Activated naive CD4-positive, alpha-beta T cell treated with anti-CD3 and anti-CD28 coated beads, Interleukin-2, amount 50 U/mL, for 72 hours (primary cell): ENCODE measurements at places on chromosomes 2 and 18. TPM values are rescaled to one million over a fixed set of nuclear protein-coding genes. Genes with fewer than 3 reads are reported as not detected.

Gene FAM124B
- total RNA-seq, result not detected

Gene SULT1C4
- total RNA-seq, result not detected

Gene CRYGD
- total RNA-seq, result not detected

Gene IL37
- 0.32 TPM for total RNA-seq

Gene IL36A
- total RNA-seq, result not detected

Gene SRD5A2
- total RNA-seq, result not detected

Gene CHRNG
- total RNA-seq, result not detected

Gene MAIP1
- total RNA-seq, result 25.9 TPM

Gene CERKL
- not detected for total RNA-seq

GRCh38 chr18:23114911-23115310, 20.4 kb upstream of the CABLES1 start:
- no peak for DNase-seq

GRCh38 chr2:10412380-10412779, 35.7 kb downstream of the ODC1 start:
- no peak for DNase-seq

DNA sequence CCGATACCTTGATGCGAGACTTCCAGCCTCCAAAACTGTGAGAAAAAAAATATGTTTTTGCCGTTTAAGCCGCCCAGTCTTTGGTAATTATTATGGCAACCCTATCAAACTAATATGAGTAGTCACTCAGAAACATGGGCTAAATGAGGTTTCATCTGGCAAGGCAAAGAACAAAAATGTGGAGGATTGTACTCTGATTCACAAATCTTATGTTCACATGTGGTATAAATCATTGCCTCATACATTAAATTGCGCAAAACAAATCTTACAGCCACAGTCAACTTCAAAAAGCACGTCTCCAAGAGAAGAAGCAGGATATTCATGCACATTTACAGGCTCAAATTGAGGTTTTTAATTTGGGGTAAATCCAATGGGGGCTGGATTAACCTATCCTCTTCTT, 1435.4 kb upstream of the LRRTM1 start:
- DNase-seq, result no peak

DNA sequence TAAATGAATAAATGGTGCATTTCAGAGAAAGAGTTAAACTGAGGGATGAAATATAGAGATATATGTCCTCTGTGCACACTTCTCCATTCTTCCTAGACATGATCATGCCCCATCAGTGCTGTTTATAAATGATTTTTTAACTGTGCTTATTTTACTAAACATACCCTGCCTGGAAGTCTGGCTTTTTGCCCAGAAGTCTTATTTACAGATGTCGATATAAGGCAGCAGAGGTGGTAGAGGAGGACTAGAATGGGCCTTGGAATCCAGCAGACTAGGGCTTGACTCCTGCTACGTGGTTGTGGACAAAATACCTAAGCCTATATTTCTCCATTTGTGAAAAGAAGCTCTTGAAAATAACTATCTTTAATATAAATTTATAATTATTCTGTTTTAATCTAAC, 355.5 kb downstream of the RAD51AP2 start:
- DNase-seq, result no peak

- DNase-seq, result no peak
Observed at GRCh38 chr2:209808521-209808920, 36.9 kb downstream of the UNC80 start.

GRCh38 chr2:128622955-128623620, 304.4 kb upstream of the HS6ST1 start:
- DNase-seq, result no peak

- DNase-seq, result no peak
Observed at GRCh38 chr2:152782171-152782570, 63.8 kb downstream of the ARL6IP6 start.

GRCh38 chr2:39264733-39265132, 21.0 kb upstream of the CDKL4 start:
- DNase-seq, result no peak

DNA sequence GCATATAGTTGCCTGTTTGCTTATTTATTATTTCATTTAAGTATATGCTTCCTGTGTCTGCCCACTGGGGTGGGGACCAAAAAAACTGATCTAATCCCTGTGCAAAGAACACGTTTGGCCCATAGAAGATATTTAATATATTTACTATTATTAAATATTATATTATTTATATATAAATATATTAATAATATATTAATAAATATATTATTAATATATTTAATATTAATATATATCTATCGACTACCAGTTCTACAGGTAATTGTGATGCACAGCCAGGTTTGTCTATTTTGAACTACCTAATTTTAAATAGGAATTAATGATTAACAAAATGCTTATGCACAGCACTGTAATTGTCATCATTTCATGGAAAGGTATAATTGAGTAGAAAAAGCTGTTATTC, 288.9 kb upstream of the LYPD1 start:
- no peak for DNase-seq

DNA sequence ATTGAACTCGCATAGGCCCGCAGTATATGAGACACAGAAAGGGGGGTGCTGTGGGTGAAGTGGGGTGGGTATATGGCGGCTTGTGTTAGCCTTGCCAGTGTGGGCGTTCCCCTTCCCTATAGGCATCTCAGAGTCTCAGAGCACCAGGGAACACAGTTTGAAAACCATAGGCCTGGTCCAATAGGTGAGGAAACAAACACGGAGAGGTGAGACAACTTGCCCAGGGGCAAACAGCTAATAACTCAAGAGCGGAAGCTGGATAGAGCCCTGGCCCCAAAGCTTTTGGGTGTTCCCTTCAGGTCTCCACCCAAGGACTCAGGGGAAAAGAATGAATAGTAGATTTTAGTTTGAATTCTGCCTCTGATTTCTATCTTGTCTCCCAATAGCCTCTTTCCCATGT, 7.9 kb downstream of the LIPG start:
- DNase-seq, result no peak

DNA sequence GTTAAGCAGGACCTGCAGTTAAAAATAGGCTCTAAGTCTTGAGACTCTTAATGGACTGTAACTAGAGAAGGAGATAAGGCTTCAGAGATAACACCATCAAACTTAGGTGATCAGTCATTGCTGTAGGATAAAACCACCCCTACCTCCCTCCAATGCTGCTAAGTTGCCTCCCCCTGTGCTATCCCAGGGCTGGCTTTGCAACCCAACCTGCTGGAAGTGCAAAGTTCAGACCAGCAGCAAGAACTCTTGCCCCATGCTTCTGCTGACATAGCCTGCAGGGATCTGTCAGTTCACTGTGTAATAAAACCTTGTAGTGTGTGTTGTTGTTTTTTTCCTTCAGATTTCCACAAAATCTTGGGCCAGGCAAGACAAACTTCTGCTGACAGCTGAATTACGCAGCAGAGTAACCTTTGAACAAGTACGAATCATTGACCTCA, 57.4 kb upstream of the EPB41L3 start:
- DNase-seq, result no peak

- DNase-seq, result no peak
Observed at GRCh38 chr2:24342110-24342910, 18.0 kb downstream of the ITSN2 start.

DNA sequence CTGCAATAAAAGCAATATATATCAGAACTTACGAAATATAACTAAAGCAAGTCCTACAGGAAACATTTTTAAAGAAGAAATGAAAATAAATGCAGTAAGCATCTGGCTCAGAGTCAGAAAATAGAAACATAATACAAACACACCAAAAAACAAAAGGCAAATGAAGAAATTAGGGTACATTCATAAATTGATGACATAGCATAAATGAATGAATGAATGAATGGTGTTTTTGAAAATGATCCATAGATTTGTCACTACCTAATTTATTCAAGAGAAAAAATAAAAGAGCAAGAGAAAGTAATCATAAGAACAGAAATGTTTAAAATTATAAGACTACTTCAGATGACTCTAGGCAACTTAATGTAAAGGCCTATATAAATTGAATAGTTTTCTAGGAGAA, 226.1 kb upstream of the CDH20 start:
- no peak for DNase-seq

GRCh38 chr2:101430156-101430555, 42.9 kb upstream of the CREG2 start:
- DNase-seq, result no peak

DNA sequence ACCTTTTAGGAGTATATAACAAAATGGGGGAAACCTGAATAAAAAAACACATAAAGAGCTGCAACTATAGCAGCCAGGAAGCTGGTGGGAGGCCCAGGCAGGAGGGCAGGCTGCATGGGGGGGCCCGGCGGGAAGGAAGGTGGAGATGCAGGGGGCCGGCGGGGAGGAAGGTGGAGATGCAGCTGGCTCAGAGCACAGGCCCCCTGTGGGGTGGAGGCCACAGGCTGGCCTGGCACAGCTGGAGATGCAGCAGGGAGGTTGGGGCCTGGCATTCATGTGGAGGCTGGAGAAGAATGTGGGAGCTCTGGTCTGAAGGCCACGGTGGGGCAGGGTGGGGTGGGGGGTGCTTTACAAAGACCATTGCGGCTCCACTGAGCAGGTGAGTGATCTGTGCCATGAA, 31.4 kb downstream of the FAM228A start:
- no peak for DNase-seq

- DNase-seq, result no peak
Observed at GRCh38 chr2:60410456-60411146, 142.9 kb downstream of the BCL11A start.

GRCh38 chr2:171824086-171824485, 70.0 kb downstream of the SLC25A12 start:
- DNase-seq, result no peak
